ENCODE measurements at places on chromosomes 3 and 15. TPM values are rescaled to one million over a fixed set of nuclear protein-coding genes. Genes with fewer than 3 reads are reported as not detected.

SCAANT1 gene
- total RNA-seq = not detected

FANCD2OS gene
- total RNA-seq = not detected

WDR72 gene
- total RNA-seq = not detected

MOBP gene
- total RNA-seq = not detected

SNURF gene
- total RNA-seq = 257 TPM

CEP19 gene
- 2.5 TPM for total RNA-seq

ELL3 gene
- 10.7 TPM for total RNA-seq

CTXND1 gene
- total RNA-seq = not detected

CHRM5 gene
- total RNA-seq = under 0.01 TPM

NGLY1 gene
- 20.0 TPM for total RNA-seq

IL5RA gene
- under 0.01 TPM for total RNA-seq

TMEM207 gene
- total RNA-seq = not detected

GATA2 gene
- total RNA-seq = 7.6 TPM

A4GNT gene
- not detected for total RNA-seq

TMEM212 gene
- total RNA-seq = not detected

ATP8B4 gene
- total RNA-seq = 29.4 TPM

RBPMS2 gene
- total RNA-seq = not detected

LRRC28 gene
- total RNA-seq = 11.3 TPM

KCNH8 gene
- total RNA-seq = not detected

MYH15 gene
- 0.95 TPM for total RNA-seq

LTK gene
- total RNA-seq = 0.17 TPM

LRRN1 gene
- not detected for total RNA-seq

All from bronchial smooth muscle cell (primary cell).